ENCODE measurements at places on chromosomes 6 and 20.

DNA sequence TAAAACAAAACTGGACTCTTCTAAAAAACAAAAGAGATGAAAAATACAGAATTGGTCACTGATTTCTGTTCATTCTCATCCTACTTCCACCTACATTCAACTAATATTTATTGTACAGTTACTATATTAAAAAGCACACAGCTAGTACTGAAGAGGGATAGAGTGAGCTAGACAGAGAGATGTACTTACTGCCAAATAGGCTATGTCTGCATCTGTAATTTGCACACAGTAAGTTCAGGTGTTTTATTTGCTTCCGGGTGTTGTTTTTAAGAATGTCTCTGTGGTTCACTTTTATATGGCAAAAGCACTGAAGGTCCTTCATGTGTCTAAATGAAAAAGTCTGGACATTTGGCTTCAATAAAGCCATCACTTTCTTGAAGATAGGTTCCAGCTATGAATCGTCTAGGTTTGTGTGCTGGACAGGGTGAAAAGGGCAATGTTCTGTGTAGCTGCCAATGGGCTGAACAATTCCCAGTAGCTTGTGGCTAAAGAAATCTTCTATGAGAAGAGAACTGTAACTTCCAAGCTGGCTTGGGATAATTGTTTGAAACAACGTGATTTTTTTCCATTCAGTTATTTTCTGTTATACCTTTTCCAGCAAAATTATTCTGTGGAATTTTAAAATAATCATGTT lies 47.3 kb downstream of the EPB41L2 start:
- DNase-seq, result peak; percentile 68

DNA sequence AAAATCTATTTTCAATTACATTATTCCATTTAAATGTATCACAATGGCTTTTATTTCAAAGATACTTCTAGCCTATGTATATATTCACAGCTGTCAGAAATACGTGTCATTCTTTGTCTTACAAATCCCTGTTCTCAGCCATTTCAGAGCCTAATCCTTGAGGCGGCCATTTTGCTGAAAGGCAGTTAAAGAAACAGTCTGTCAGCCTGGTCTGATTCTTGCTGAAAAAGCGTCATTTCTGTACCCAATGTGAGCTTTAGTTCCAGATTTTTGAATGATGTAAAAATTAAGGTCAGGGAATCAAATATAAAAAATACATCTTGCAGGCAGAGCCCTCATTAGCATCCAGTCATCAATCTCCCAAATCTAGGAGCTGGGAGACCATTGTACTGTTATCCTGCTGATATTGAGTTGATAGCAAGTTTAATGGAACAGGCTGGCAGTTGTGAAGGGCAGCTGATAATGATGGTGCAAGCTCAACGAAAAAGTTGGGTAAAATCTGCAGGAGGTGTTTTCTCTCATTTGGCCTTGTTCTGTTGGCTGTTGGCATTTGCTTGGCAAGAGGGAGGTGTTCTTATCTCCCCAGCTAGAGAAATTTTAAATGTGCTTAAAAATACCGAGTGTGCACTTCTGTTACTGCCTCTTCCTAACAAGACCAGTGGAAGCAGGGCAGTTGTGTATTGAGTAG lies 314.8 kb downstream of the SOX4 start:
- DNase-seq, result no peak

GRCh38 chr6:35922139-35922554 lies 1.2 kb upstream of the SRPK1 start:
- no peak for DNase-seq

DNA sequence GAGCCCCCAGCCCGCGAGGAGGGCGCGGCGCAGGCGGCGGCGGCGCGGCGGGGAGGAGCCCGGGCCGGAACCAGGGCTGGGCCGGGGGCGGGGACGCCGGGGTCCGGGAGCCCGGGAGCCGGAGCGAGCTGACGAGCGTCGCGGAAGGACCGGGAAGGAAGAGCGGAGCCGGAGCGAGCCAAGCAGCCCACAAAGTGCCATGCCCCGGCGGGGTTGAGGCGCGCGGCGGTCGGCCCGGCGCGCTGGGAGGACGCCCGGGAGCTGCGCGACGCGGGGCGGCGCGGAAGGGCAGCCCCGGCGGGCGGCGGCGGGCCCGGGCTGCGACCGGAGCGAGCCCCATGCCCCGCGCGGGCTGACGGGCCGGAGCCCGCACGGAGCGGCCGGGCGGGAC lies 289 bp downstream of the FOXP4 start:
- DNase-seq, result no peak

DNA sequence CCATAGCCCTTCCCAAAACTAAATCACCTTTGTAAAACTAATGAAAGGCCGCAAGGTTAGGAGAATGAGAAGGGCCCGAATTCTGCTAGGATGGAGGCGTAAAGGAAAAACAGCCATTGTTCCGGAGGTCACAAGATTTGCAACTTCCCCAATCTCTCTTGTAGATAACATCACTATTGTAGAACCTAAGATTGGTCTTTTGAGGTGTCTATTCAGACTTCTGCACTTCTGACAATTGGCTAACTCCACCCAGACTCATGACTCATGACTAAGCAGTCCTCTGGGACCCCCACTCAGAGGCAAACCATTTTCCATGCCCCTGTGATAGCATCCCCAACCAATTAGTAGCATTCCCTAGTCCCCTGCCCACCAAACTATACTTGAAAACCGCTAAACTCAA lies 210.5 kb upstream of the SHLD1 start:
- no peak for DNase-seq

DNA sequence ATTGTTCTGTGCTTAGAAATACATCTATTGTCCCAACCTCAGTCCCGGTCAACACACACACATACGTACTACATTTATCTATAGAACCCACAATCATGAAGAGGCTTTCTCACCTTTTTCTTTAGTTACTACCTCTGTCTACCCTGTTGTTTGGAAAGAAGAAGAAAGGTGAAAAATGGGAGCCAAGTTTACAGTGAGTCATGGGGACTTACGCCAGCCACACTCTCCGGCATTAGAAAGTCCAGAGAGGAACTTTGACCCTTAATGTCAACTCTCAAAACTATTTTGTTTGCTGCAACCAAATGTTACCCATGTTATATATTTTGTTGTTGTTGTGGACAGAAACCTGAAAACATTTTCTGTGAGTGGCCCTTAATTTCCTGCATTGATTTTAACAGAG lies 259.1 kb downstream of the ZFAND3 start:
- DNase-seq, result no peak

GRCh38 chr6:27651371-27651732 lies 178.4 kb upstream of the ZNF184 start:
- no peak for DNase-seq

DNA sequence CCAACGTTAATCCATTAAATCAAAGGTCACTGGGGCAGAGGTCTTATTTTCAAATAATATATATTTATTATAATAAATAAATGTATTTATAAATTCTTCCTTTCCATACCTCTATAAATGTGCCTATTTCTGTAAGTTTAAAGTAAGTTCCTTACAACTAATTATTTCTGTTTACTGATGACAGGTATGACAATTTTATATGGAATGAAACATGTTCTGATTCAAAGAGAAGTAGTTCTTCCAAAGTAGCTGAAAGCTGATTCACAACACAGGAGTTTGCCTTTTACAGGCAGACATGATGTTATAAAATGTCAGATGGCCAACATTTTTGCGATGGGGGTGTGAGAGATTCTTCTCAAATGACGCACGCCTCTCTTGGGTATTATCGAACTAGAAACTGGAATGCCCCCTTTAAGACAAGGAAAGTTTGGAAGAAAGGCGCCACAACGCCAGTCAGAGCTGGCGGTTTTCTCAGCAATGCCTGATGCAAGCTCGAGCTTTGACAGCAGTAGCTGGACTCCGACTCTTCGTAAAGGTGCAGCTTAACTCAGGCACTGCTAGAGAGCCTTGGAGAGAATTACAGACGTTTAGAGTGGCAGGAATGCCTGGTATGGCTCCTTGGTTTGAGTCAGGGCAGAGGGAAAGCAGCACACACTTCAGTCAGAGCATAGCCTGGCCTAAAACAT lies 92.1 kb downstream of the FOXC1 start:
- peak; percentile 91 for DNase-seq

DNA sequence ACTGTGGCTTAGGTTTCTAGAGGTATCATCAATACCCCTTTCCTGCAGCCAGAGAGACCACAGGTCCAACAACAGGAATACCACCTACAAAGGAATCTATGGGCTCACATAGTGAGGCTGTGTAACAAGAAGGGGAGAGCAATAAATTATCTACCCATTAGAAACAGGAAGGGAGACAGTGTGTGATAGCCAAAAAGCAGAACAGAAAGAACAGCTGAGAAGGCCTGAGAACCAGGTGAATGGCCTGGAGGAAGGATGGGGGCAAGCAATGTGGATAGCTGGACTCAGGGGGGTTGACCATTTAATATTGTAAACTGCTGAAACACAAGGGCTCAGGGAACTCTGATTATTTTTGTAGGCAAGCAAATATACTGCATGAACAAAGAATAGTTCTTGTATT lies 628.2 kb downstream of the COL12A1 start:
- no peak for DNase-seq

- no peak for DNase-seq
These were observed 86.5 kb upstream of the CST7 start for GRCh38 chr20:24862606-24863005.

- DNase-seq, result no peak
These were observed 57.1 kb downstream of the GNAS start for GRCh38 chr20:58909585-58909984.

All from fibroblast of pulmonary artery (primary cell).